Cortex of kidney (tissue), 1 donor: ENCODE measurements at places on chromosomes 6 and 20.

DNA sequence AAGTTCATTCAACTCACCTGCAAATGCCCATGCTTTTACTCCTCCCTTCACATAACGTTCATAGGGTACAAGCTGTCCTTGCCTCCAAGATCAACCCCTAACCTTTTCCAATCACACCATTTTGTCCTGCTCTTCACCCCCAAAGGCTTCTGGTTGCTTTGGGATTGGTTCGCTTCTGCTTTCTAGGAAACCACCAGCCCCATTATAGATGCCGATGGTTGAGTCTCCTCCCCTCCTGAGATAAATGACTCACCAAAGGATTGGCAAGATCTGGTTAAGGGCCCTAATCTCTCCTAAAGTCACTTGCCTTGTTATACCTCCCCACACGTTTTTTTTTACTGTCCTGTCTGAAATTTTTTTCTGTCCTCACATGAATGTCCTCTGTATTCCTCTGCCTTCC, 311.4 kb downstream of the HACE1 start:
- DNase-seq: no peak

DNA sequence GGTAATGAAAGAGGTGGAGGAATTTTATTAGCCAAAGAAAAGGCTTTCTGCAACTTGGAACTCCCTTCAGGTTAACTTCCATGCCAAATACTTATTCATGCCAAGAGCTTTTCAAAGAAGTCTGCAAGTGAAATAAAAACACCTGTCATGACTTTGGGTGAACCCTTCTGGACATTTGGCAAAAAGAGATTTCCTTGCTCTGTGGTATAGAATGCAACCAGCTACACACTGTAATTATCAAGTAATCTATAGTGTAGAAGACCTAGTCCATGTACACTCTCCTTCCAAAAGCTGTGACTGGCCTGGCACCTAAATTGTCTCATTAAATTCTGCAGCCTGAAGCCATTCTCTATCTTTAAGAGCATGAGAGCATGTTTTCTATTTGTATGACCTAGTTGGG, 232.3 kb downstream of the COL12A1 start:
- no peak for DNase-seq

GRCh38 chr6:48401016-48401415, 290.0 kb upstream of the PTCHD4 start:
- DNase-seq: no peak

DNA sequence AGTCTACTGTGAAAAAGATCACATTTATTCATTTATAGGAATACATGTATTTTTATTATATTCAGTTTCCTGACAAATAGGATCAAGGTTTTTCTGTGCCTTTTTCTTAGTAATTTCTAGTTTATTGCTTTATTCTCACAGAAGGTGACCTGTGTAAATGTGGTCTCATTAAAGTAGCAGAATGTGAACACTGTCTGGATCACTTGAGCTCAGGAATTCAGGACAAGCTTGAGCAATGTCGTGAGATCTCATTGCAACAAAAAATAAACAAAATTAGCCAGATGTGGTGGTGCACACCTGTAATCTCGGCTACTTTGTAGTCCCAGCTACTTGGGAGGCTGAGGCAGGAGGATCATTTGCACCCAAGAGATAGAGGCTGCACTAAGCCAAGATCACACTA, 516.7 kb downstream of the CDKAL1 start:
- no peak for DNase-seq

GRCh38 chr6:137715589-137716045, 151.4 kb upstream of the TNFAIP3 start:
- DNase-seq: no peak

GRCh38 chr20:25145131-25145530, 50.4 kb upstream of the ENTPD6 start:
- no peak for DNase-seq

DNA sequence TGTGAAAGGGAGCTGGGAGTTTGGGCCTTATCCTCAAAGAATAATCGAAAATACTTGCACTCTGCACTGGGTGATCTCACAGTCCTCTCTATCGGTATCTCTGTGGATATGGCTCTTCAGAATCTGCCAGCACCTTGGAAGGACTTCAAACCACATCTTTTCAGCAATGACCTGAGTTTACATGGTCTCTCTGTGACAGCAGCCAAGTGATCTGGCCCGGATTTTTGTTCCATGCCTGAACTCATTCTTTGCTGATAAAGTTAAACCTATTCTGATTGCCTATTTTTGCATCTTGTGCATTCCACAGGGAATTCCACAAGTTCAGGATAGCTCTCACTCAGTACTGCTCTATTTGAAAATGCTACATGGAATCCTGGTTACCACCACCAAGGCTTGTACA, 98.9 kb downstream of the HDGFL1 start:
- DNase-seq: no peak

GRCh38 chr6:162964488-162965140, 236.8 kb downstream of the PACRG start:
- no peak for DNase-seq

- DNase-seq: no peak
Measured at GRCh38 chr6:85044361-85044760, 280.0 kb upstream of the TBX18 start.

GRCh38 chr6:88168362-88168761, 2.2 kb upstream of the CNR1 start:
- no peak for DNase-seq

DNA sequence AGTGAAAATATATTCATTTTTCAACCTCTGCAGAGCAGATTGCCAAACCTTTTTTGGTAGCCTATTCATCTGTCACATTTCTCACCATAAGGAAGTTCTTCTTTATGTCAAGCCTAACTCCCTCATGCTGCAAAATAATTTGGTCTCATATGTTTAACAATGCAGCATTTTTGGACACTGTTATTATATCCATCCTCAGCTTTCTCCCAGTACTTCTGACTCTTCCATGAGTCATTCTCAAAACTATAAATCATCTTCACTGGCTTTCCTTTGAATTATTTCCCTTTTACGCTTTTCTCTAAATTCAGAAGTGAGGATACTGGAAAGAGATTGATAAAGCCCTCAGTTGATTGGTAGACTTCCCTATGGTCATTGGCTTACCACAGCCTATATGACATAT, 192.2 kb downstream of the TPBG start:
- DNase-seq: no peak

DNA sequence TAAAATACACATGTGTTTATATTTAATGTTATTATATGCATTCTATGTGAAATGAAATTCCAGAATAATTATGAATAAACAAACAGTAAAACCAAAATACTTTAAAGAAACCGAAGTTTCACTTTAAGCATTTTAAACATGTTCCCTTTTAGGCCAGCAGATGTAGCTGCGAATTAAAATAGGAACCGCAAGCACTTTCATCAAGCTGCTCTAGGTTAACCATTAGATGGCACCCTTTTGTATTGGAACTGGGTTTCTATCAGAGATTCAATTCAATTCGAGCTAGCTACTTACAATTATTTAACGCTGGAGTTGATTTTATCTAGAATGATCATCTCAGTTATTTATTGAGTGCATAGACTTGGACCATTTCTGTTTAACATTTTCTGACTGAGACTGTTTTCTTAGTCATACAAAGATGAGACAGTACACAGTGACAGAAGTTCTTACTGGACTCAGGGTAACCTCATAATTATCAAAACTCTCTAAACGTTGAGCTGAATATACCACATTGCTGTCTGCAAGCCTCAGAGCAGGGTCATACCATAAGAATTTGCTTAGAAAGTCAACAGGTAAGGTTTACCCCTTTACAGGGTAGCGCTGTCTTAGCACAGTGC, 8.5 kb downstream of the TMEM242 start:
- DNase-seq: no peak

DNA sequence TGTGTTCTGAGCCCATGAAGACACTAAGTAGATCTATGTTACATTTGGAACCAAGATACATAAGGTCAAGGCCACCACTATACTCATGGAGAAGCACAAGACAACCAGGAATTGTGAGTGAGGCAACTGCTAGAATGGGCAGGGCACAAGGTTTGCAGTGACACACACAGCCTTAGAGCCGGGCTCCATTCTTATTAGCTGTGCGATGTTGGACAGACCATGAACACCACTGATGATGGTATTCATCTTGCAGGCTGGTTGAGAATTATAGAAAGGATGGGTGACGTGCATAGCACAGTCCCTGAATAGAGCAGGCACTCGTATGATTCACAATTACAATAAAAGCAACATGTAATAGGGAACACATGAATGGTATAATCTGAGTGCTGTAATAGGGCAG, 172.4 kb downstream of the GJA10 start:
- no peak for DNase-seq

- DNase-seq: no peak
Measured at GRCh38 chr20:54172532-54172855, 1.3 kb downstream of the CYP24A1 start.

- DNase-seq: no peak
Measured at GRCh38 chr20:50136822-50137599, 16.5 kb downstream of the PEDS1 start.

- no peak for DNase-seq
Measured at GRCh38 chr20:34385464-34385863, 22.4 kb downstream of the ITCH start.

DNA sequence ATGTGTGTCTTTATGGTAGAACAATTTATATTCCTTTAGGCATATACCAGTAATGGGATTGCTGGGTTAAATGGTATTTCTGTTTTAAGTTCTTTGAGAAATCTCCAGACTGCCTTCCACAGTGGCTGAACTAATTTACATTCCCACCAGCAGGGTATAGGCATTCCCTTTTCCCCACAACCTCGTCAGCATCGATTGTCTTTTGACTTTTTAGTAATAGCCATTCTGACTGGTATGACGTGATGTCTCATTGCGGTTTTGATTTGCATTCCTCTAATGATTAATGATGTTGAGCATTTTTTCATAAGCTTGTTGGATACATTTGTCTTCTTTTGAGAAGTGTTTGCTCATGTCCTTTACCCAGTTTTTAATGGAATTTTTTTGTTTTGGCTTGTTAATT, 5.3 kb upstream of the TASP1 start:
- DNase-seq: no peak

DNA sequence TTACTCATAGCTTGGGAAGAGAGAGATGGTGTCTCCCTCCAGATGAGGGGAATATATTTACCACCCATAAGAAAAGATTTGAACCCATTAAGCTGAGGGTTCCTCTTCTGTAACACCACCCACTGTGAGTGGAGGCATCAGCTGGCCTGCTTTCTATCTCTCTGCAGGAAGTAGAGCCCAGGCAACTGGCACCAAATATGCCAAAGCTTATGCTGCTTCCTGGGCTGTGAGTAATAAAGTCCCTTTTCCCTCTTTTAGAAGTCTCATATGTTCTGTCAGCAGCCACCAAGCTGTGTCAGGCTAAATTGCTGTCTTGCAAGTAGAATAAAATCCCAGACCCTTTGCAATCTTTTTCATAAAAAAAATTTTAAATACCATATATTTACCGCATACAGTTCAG, 241.4 kb downstream of the LAMA2 start:
- no peak for DNase-seq

DNA sequence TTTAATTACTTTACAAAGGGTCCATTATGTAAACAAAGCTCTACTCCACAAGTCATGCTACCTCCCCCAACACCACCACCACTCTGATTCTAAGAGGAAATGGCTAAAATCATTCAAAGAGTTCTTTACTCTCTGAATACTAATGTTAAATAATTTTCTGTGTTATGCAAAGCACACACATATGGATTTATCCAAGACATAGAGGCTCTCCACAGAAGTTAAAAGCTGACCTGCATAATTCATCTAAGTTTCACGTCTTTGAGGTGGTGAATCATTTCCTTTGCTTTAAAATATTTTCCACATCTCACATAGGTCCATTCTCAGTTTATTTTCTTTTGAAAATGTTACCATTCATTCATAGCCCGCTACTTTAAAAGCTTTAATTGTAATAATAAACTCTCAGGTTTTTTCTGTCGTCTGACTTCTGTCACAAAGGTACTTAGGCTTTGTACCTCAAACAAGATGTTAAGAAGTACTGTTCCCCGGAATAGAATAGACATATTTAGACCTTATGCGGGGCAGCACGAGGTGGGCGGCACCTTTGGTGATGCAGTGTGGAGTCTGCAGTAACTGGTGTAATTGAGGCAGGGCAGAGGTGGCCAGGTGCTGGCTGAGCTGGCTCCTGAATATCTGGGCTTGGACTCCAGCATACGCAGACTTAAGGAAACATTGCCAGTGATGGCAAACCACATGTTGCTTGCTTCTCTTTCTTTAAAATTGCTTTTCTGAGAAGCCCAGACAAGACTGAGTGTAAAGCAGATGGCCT, 55.8 kb downstream of the KIF6 start:
- DNase-seq: no peak

GRCh38 chr6:161360520-161360919, 86.7 kb upstream of the AGPAT4 start:
- DNase-seq: no peak

GRCh38 chr20:59628171-59628570, 23.8 kb downstream of the PHACTR3 start:
- no peak for DNase-seq

DNA sequence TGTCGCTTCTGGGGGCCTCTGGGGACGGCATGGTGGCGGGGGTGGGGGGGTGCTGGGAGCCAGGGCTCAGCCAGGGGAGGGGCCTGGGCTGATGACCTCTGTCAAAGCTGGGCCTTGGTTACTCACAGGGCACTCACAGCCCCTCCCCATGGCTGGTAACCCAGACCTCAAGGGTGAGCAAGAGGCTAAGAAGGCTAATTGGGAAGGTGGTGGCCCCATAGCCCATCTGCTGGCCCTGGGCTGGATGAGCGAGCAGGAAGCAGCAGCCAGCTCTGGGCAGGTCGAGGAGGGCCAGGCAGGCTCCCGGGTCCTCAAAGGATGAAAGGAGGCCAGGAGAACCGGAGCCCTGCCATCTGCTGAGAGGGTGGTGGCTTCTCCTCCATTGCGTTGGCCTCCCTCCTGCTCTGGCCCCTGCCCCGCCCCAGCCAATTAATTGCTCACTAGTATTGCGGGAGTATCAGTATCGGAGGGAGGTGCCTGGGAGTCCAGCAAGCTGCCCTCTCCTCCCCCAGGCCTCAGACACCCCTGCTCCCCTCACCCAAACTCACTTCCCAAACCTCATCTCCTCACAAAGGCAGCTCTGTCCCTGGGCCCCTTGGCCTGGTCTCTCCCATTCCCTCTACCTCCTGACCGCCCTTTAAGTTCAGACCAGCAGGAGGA, 1.0 kb upstream of the CDSN start:
- no peak for DNase-seq

DNA sequence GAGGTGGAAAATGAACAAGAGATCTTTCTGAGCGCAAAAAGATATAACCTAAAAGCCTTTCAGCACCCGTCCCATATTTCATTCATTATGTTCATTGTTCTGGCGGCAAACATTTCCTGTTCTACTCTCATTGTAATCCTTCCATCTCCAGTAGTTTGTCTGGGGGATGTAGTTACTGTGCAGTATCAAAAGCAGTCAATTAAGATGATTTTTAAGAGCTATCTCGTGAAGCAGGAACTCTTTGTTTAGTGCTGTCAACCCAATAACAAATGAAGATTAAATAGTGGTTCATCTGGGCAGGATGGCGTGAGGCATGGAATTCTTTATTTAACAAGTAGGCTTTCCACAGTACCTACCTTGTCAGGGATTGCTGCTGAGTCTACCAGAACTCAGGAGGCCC, 876.7 kb downstream of the HACE1 start:
- no peak for DNase-seq

DNA sequence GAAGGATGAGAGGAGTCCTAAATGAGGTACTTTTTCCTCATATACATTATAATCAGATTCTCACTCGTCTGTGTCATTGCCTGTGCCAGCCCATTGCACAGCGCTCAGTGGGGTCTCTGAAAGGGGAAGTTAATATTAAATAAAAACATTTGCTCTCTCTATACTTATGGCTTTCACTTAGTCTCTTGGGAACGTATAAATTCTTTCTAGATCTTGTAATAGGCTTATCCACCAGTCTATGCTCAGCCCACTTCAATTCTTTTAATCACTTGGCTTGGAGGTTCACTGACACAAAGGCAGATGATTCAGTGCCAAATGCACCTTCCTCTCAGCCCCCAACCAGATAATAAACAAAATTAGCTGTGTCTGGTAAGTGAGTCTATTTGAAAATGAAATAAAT, 164.3 kb upstream of the OGFRL1 start:
- DNase-seq: no peak
